Activated naive CD4-positive, alpha-beta T cell (primary cell): ENCODE measurements at places on chromosomes 11 and 22.

- no peak for DNase-seq
Observed at GRCh38 chr22:48365386-48365785, 1462.3 kb downstream of the BRD1 start.

GRCh38 chr22:45599836-45600577 is 71.6 kb upstream of the ATXN10 start:
- DNase-seq = no peak

DNA sequence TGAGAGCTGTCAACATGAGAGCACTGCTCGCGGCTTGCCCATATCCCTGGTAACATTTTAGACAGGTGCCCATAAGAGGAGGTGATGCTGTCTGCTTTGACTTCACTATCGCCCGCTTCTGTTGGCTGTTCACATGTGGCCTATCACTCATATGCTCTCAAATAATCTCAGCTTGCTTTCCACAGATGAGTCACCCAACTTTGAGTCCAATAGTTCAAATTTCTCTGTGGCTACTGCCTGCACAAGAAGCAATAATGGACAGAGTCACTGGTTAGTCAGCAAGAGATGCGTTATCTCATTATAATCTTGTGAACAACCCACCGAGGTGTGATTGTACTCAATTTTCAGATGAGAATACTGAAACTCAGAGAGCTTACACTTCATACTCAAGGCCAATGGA is 1714.1 kb downstream of the LRRC4C start:
- no peak for DNase-seq

DNA sequence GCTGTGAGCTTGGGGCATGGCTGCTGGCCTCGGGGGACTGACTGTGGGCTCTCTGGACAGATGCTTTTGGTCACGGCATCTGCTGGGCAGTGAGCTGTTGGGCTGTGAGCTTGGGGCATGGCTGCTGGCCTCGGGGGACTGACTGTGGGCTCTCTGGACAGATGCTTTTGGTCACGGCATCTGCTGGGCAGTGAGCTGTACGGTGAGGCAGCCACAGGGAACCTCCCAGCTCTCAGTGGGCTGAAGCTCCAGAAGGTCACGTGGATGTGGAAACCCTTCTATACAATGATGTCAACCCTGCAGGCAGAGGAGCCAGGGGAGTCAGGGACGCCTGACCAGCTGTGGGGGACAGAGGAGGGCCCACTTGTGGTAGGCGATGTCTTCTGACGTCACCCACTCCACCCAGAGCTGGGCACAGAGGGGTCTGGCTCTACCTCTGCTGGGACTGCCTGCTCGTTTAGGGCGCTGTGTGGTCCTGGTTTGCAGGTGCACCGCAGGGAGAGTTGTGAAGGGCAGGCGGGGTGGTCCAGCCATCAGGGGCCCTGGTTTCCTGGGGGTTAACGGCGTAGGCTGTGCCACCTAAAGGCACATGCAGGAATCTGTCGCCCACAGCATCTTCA is 1331.3 kb downstream of the BRD1 start:
- DNase-seq = no peak

DNA sequence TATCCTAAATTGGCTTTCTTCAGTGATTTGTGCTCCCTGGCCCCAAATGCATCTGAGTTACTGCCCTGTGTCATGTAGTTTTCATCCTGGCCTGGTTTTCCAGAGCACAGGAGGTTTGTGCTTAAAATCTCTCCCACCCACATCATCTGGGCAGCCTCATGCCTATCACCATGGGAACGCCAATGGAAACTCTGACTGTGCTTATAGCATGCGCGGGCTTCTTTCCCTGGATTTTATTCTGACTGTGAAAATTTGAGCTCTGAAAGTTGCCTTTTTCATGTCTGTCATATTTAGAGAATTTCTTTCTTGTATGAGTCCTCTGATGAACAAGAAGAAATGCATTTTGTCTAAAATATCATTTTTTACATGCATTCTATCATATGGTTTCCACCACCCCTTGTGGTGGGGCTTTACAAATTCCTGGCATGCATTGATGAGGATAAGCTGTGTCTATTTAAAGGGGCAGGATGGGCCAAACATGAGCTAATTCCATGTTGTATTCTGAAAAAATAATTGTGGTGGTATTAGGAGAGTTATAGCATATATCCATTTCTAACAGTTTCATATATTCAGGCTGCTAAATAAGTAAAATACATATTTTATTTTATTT is 55.1 kb downstream of the IRAG1 start:
- DNase-seq = no peak

DNA sequence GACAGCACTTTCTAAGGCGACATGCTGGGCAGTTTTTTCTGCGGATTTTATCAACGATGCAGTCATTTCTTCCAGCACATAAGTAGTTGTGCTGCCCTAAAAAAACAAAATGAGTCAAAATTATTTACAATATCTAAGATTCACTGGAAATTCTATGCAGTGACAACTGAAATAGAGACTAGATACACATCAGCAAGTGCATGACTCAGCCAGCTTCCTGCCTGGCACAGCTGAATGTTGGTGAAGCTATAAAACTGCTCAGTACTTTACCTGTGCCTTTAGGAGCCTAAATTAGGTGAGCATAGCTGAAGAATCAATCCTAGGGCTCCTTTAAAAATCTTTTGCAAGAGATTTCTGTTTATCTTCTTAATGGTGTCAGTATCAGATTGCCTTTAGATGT is 37.8 kb downstream of the PGR start:
- DNase-seq = no peak

GRCh38 chr11:64564947-64565889 is 25.8 kb upstream of the SLC22A12 start:
- no peak for DNase-seq

DNA sequence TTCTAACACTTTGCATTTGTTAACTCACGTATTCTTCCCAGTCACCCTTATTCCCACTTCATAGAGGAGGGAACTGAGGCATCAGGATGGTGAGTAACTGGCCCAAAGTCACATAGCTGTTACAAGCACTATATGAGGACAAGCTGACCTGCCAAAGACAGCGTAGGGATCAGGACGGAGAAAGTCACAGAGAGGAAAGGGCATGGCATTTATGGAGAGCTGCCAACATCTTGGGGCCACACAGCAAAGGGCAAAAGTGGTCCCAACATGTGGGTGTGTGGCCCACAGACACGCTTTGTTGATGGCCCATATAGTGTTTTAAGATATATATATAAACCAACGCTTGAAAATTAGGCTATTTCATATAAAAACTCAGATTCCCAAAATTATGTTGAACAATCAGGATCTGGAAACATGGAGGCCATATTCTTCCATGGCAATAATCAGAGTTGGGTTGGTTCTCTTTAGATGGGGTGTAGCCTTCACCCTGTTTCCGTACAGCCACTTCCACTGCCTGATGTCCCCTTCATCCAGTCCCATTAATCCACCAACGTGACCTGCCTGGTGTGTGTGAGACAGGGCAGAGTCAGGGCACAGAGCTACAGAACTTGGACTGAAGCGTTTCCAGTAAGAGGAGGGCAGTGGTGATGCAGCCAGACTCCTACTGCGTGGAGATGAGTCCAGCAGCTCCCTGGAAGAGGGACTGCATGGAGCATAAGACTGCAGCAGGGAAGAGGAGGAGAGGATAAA is 39.9 kb upstream of the CD5 start:
- DNase-seq = no peak

DNA sequence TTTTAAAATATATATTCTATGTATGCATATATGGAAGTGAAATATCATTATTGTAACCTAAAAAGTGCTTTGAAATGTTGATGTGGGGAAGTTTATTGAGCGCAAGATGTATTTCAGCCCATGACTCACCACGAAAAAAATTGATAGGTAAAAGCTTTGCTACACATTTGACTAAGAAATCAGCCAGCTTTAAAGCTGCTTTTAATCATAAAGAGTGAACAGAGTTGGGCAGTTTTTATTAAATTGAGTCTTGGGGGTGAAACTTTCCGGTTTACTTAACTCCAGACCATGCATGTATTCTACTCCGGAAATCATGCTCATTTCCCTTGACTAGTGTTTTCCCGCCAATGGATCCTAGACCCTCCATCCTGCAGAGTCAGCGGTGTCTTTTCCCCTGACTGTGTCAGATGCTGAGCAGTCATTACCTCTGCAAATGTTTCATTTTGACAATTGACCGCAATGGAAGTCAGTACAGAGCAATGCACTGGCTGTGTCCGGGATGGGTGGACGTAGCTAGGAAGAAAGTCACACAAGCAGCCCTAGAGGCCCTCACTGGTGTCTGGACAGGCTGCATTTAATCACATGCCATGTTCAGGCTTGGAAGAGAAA is 47.2 kb upstream of the MPEG1 start:
- no peak for DNase-seq

- DNase-seq = no peak
Observed at GRCh38 chr11:1521382-1522080, 35.0 kb upstream of the MOB2 start.

DNA sequence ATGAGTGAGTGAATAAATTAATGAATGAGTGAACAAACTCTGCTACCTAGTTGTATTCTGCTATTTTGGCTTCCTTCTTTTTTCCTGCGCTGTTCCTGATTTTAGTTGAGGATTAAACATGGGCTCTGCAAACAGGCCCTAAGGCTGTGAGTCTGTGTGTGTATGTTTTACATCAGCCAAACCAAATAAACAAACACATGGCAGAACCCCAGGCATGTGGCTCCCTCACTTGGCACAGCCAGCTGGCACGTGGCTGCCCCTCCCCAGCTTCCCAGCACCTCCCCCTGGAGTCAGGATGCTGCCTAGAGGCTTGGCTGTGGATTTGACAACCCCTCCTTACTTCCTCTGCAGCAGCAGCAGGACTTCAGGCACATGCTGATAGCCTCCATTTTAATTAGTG is 593.2 kb downstream of the INSC start:
- DNase-seq = no peak

DNA sequence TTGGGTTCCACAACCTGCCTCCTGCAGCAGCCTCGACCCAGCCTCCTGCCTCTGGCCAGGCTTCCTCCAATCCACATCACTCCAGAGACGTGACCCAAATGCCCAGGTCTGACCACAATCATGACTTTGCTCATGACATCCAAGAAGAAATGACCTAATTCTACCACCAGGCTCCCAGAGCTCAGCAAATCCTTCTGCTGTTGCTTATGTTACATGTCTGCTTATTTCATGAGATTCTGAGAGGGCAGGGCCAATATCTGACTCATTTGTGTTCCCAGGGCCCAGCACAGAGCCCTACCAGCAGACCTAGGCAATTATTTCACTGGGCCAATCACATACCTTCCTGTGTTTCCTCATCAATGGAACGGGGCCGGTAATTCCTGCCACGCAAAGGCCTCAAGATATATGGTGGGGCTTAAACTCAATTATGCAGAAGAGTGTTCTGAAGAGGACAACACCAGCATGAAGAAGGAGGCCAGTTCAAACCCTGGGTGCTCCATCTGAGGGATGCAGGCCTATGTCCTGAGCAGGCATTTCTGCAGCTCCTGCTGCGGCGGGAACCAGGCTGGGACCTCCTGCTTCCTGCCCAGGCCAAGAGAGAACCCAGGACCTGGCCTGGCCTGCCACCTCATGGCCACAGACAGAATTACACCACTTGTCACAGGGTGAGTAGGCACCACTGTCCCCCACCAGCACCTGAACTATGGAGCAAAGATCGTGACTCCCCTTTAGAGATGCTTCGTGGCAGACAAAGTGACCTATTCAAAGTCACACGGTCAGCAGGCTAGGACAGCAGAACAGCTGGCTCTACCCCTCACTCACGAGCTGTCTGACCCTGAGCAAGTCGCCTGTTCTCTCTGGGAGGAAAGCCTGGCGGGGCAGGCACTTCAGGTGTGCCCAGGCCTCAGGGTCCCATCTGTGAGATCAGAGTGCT is 5.9 kb downstream of the CENPM start:
- peak; percentile 69 for DNase-seq

DNA sequence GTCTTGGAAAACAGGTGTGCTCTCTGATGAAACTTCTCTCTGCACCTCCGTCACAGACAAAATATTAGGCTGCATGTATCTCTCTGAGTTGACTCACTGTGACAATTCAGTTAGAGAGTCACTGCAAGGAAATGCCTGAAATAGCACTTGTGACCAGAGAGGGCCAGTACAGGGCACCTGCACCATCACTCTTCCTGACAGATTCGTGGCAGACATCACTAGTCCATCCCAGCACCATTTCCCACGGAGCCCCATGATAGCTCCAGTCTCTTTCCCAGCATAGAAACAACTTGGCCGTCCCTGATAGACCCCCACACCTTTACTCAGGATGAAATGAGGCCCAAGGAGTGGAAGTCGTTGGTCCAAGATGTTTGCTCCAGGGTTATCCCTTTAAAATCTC is 73.3 kb upstream of the ISX start:
- DNase-seq = no peak

GRCh38 chr11:121472312-121472711 is 19.5 kb upstream of the SORL1-AS1 start:
- no peak for DNase-seq

DNA sequence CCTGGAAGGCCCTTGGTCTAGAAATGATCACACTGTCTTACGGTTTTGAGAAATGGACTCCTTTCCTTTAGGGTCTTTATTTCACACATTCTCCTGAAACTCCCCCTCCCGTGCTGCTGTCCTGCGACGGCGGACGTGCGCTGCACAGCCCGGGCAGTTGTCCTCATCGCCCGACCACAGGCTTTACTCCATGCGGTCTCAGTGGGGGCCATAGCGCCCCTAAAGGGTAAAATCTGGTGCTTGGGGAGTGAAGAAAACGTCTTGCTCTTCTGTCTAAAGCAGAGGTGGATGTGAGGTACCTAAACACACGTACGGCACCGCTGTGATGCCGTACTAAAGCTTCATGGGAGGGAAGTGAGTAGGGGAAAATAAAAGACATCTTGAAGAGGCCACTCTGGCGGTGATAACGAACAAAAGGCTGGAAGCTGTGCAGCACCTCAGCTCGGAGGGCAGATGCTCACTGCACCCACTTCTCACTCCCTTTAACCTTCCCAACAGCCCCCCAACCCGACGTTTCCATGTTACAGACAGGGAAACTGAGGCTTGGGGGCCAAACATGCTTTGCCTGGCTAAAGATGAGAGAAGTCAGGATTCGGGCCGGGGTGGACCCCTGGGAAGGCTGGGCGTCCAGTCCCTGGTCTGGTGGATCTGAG is 22.6 kb downstream of the MPPED1 start:
- no peak for DNase-seq

GRCh38 chr11:19160847-19161246 is 40.9 kb downstream of the CSRP3 start:
- no peak for DNase-seq

DNA sequence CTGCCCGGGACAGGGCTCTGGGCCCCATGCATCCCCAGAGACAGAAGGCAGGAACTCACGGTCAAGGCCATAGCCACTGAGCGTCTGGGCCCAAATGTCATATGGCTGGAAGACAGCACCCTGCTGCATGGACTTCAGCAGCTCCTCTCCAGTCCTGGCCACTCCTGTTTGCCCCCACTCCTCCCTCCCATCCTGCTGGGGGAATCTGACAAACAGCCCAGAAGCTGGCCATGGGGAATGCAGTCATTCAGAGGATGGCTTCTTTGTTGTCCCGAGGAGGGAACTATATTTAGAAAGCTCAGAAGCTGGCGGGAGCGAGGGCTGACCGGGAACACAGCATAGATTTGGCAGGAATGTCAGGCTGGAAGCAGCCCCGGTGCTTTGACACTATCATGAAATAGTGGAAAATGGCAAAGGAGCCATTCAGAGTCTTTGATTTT is 35.0 kb downstream of the DKK3 start:
- no peak for DNase-seq

GRCh38 chr11:121931748-121932352 is 184.2 kb downstream of the BLID start:
- no peak for DNase-seq
